ENCODE measurements at places on chromosomes 11 and 22.

GRCh38 chr11:115941044-115941443, 436.8 kb upstream of the CADM1 start:
- no peak for DNase-seq

- no peak for DNase-seq
These were observed 36.4 kb downstream of the MAP6 start for GRCh38 chr11:75632450-75632849.

DNA sequence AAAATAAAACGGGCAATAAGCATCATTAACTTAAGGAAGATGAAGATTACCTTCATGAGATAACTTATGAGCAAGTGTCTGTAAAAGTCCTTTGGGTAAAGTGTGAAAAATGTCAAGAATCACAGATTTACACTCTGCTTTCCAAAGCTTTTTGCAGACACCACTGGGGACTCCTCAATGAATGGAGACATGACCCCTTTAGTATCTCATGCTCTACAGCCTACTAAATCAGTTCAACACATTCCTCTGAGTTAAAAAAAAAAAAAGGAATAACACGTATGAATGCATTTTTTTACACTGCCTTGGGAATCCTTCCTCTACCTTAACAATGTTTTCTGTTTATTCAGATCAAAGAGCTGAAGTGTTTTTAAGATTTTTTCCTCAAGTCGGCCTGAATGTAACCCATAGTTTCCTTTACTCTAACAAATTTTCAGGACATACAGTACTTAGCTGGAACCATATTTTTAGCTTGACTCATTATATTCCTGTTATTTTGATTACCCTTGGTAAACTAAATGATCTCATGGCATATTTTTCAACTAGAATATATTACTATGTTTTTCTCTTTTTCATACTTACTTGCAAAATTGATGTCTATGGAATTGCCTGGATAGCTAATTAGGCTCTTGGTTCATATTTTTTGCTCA, 25.9 kb upstream of the RAB30 start:
- no peak for DNase-seq

DNA sequence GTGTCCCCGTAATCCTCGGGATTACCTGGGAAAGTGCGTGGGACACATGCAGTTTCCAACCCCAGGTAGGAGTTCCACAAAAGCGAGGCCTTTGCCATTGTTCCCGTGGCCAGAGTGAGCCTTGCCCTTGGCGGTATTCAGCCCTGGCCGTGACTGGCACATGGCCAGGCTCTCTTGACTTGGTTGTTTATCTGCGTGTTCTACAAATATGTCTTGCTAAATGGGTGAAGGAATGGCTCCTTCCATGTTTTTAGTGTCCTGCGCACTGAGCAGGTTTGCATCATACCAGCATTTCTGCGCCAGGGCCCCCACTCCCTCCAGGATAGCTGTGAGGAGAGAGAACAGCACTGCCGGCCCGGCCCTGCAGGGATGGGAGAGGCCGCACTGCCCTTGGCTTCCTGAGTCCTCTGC, 20.0 kb downstream of the POLR3H start:
- DNase-seq: no peak

- no peak for DNase-seq
These were observed 84.0 kb downstream of the MYEOV start for GRCh38 chr11:69377953-69378302.

- no peak for DNase-seq
These were observed at the start of gene SAA2 for GRCh38 chr11:18248561-18248960. Gene SAA2 (minus strand): TSS chr11:18248668. CDS start chr11:18248011, 657 bp downstream.

DNA sequence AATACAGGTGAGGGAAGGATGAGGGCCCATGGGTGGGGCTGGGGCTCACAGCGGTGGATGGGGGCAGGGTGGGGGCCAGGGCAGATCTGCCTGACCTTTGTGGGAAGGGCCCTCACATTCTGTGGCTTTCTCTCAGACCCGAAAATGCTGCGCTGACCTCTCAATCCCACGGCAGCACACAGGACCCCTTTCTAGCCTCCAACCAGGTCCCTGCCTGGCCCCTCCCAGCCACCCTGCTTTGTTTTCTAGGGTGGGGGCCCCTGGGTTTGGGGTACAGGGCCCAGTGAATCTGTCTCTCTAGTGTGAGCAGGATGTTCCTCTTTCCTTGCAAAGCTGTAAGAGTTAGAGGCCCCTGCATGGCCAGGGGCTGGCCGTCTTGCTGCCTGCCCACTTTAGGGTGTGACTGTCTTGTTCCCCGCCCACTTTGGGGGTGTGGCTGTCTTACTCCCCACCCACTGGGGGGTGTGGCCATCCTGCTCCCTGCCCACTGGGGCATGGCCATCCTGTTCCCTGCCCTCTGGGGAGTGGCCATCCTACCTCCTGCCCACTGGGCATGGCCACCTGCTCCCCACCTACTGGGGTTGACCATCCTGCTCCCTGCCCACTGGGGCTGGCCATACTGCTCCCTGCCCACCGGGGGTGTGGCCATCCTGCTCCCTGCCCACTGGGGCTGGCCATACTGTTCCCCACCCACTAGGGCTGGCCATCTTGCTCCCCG, 11.5 kb downstream of the PARVG start:
- peak; percentile 35 for DNase-seq

DNA sequence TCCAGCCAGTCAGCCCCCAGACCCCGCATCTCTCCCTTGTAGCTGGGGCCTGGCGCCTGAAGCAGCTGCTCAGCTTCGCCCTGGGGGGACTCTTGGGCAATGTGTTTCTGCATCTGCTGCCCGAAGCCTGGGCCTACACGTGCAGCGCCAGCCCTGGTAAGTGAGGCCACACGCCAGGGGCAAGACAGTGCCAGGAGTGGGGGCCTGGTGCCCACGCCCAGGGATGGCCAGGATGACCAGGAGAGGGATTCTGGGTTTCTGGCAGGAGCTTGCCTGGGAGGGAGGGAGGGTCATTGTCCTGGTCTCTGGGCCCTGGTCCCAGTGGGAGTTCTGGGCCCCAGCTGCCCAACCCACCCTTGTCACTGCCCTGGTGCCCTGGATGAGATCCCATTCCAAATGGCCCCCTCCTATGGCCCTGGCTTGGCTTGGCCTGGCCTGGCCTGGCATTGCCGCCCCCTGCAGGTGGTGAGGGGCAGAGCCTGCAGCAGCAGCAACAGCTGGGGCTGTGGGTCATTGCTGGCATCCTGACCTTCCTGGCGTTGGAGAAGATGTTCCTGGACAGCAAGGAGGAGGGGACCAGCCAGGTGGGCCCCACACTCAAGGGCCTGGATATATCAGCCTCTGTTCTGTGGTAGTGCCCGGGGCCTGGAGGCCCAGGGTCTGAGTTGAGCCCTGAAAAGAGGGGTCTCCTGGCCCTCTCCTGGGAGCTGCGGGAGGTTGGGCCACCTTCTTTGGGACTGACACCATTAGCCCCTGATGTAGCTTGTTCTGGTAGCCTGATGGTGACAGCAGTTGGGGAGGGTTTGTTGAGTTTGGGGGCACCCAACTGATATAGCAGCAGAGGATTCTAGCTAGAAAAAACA, 3.7 kb downstream of the SLC39A13 start:
- DNase-seq: peak; percentile 60

- no peak for DNase-seq
These were observed 116.7 kb upstream of the TIMP3 start for GRCh38 chr22:32684822-32685187.

- no peak for DNase-seq
These were observed 13.9 kb downstream of the IL17REL start for GRCh38 chr22:49998718-49999062.

DNA sequence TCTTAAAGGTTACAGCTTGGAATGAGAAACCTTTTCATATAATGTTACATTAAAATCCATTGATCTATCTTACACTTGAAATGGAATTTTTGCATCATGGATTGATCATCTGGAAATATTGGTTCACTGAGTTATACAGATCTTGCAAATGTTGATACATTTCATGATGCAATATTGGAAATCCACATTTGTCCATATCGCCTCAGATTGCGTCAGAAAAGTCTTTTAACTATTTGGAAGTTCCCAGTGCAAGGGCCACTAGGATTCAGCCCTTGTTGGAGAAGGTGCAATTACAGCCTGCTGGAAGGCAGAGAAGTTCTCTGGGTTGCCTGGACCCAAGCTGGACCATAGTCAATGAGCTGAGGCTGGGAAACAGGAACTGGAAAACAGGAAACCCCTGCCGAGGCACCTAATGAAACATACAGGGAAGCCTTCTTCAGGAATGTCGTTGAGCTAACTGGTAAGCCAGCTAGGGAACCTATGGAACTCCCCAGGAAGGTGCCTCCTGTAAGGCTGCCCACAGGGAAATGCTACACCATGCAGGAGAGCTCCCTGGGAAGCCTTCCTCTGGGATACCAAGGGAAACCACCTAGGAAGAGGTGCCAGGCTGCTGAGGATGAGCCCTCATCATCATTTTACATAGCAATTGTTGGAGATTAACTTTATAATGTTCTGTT, 600.4 kb upstream of the CADM1 start:
- no peak for DNase-seq

DNA sequence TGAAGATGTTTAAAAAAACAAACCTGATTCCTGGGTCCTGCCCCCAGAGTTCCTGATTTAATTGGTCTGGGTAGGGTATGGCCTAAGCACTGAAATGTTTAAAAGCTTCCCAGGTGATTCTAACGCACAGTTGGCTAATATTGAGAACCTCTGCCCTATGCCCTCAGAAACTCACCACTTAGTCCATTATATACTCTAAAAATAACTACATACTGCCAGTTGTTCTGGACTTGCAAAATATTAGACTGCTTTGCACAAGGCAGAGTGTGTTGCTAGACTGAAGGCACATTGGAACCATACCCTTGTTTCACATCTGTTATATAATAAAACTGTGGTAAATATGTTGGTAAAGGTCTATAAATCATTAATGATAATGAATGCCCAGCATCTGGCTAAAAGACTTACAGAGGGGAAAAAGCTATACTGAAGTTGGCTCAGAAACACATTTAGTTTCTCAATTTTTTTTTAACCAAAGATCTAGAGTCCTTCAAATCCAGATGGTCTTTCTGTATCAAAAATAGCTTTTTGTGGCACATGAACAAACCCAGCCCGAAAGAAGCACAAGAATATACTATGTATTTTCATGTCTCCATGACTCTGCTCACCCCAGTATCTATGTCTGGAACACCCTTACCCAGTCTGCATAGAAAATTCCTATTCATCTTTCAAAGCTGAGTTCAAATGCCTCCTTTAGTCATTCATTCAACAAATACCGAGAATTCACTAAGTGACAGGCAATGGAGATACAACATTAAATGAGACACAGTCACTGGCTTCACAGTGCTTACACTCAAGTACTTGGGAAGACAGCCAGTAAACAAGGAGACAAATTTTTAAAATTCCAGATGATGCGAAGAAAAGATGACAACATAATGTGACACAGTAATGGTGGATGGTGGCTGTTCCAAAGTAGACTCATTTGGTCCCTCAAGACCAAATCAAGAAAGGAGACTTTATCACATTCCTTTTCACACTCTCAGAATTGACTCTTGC, 44.1 kb downstream of the RBFOX2 start:
- no peak for DNase-seq

DNA sequence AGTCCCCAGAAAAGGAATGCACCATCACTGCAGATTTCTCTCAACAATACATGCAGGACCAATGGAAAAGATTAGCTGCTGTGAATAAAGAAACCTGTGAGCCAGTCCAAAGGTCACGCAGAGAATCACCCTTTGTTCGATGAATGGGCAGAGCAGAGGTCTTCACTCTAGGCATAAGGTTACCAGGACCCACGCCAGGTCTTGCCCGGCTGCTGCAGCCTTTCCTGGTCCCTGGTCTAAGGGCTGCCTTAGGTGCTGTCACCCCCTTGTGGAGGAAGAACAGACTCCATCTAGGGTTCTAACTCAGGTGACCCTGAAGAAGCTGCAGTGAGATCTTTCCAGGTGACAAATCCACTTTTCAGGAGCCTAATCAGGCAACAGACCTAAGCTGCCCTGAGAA, 29.0 kb upstream of the NAP1L4 start:
- DNase-seq: peak; percentile 22

DNA sequence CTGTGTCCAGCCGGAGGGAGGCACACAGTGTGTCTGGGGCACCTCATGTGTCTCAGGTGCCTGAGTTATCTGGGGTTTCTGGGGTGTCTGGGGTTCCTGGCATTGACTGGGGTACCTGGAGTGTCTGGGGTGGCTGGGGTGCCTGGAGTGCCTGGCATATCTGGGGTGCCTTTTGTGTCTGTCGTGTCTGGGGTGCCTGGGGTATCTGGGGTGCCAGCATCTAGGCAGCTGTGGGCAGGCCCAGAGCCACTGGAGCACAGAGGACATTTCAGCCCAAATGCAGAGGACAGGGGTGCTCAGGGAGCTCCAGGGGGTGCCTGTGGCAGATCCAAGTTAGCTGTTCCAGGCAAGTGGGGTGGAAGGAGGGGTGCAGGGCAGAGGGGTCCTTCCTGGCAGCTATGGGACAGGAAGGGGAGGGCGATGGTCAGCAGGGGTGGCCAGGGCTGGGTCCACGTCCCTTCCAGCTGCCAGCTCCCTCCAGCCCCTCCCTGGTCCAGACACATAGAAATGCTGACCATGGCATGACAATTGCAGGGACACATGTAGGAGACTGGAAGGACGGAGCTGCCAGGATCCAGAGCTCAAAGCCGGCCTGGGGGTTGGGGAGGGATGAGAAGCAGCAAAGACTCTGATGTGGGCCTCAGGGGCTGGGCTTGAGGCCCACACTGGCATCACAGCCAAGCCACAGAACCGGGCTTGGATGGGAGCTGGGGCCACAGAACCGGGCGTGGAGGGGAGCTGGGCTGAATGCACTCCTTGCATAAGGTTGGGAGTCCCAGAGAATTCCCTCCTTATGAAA, 133.0 kb downstream of the BRD1 start:
- no peak for DNase-seq

DNA sequence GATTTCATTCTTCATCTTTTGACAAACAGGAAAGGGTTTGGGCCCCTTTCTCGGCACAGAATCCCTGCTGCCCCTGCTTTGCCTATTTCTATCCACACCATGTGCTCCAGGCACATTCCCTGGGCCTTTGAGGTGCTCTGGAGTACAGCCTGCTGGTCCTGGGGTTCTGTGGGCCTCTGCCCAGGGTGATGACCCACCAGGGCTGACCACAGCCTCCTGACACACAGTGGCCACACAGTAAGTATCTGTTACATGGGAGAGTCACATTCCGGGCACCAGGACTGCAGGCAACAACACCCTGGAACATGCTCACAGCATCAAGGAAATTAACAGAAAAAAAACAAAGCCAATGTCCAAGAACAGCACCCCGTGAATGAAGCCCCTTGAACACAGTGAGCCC, 39.1 kb downstream of the SCUBE2 start:
- DNase-seq: no peak
